ENCODE measurements at places on chromosomes 11 and 22.

DNA sequence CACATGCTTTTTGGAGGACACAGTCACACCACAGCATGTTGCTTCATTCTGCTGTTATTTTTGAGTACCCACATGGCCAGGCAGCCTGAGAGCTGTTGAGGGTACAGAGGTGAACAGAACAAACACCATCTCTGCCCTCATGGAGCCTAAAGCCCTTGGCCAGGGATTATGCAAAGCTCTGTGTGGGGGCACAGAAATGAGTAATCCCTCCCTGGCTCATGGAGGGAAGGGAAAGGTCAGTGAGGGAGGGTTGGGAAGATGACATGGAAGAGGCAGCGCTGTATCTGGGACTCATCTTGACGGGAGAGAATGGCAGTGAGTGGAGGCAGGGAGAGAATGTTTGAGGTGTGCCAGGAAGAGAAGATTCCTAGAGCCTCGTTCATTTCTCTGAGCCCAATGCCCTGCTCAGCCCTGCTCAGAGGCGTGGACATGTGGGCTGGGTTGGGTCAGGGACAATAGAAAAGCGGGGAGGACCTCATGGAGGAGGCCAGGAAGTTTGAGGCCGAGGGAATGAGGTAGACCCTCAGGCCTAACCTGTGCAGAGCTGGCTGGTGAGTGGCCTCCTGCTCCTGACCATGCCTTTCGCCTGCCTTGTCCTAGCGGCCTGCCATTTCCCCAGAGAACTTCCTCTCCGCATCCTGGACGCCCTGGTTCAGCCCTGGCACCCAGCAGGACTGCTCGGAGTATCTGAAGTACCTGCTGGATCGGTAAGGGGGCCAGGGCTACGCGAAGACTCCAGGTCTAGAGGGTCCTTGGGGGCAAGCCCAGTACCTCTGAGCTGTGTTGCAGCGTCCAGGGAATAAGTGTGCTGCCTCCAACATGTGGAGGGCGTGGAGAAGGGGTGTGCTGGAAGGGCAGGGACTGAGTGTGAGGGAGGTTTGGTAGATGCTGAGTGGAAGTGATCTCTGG, 19.8 kb downstream of the USP35 start:
- DNase-seq = peak; percentile 57

DNA sequence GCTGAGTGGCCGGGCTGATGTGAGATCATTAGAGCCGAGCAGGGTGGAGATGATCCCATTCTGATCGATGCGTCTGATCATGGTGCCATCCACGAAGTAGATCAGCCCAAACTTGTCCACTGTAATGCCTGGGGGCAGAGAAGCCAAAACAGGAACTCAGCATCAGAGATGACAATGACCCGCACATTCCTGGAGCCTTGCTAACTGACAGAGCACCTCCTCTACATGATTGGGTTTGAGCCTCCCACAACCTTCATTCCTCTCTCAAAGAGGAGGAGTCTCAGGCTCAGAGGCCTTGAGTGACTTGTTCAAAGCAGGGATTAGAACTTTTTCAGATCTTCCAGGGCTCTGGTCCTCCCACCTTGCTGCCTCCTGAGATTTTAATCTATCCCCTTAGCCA, 133.7 kb upstream of the NARS2 start:
- DNase-seq = no peak

DNA sequence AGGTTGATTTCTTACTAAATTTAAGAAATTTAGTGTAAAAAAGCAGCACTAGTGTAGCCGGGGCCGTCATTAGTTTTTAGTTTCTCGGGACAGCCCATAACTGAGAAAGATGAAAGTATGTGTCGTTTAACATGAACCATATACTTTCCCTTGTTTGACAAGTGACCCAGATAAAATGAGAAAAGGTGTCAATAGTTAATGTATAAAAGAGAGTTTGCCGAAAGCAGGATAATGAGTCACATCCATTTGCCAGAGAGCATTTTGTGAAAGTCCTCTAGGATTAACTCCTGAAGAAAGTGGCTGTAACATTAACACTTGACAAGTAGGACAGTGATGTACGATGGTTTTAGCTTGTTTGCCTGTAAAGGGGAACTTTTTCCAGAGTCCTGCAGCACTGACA, 13.5 kb downstream of the OR52K1 start:
- no peak for DNase-seq

GRCh38 chr11:70725278-70725677, 326.9 kb downstream of the CTTN start:
- no peak for DNase-seq

DNA sequence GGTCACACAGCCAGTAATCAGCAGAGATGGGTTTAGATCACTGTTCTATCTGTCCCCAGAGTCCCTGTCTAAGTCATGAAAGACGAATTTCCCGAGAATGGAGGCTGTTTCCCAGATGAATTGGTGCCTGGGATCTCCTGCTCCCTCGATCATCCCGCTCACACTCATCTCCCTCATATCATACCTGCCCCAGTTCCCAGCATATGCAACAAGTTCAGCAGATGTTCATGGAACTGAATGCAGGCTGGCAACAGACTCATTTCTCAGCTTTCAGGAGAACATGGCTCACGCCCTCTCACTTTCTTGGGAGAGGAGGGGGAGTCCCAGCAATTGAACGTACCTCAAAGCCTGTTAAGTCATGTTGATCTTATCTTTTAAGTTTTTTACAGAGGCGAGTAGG, 22.1 kb downstream of the CD6 start:
- no peak for DNase-seq

DNA sequence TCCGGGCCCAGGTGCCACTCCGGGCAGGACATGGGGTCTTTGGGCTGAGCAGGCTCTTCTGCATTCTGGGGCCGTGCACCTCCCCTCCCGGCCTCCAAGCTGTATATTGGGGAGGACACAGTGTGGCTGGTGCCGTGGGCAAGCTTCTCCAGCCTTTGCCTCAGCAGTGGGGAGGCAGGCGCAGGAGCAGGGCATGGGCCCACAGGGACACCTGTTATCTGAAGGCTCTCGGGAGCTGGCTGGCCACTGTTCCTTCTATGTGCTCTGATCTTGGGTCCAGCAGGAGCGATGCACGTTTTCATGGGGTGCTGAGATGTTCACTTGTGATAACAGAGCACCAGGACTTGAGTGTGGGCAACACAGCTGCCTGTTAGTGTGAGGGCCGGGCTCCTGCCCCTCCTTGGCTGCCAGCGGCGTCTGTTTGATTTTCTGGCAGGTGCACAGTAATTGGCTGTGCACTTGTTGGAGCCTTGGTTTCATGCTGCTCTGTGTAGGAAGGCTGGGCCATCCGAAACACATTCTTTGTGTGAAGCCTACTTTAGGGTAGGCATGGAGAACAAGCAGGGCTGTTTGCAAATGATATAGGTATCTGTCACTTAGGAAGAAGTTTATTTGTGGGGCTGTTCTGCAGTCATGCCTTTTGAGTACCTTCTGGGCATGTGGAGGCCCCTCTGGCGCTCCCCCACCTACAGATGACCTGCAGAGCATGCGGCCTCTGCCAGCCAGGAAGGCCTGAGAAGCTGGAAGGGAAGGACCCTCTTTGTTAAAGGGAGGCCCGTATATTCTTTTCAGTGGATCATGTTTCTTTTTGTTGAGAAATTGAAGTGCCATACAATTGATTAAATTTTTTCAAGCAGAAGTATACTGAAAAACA, 201.5 kb downstream of the TBC1D22A start:
- DNase-seq = no peak

DNA sequence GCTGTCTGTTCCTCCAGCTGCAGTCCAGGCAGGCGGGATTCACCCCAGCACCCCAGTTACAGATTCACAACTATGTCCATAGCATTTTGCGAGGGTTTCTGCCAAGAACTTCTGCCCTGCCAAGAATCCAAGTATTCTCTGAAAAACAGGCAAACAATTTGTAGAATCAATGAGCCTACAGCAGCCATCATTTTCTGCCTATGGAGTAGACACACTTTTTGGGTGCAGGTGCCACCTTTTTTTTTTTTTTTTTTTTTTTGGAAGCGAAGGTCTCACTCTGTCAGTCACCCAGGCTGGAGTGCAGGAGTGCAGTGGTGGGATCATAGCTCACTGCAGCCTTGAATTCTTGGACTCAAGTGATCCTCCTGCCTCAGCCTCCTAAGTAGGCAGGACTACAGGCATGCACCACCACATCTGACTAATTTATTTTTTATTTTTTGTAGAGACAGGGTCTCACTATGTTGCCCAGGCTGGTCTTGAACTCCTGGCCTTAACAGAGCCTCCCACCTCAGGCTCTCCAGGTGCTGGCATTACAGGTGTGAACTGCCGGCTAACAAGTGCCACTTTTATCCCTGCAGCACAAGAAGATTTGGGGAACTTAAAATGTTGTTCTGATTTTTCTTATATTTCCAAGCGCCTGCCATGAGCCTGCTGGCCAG, 195.1 kb downstream of the SNX19 start:
- DNase-seq = no peak

- DNase-seq = no peak
These were observed 25.3 kb downstream of the PLEKHB1 start for GRCh38 chr11:73671701-73672100.

DNA sequence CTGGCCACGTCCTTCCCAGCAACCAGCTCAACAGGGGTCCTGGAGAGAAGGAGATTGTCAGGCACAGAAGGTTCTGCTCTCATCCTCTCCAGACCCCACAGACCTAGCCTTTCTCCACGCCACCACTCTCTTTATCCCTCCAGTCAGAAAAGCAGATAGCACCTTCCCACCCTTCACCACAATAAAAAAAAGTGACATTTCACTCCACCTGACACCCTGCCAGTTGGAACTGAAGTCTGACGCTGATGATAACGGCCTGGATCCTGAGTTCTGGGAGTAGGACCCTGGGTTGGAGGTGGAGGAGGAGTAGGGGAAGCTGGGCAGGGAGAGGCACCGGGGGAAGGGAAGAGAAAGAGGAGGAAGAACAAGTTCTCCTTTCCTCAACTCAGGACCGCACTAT, 127.5 kb upstream of the ANO1 start:
- DNase-seq = no peak

- DNase-seq = no peak
These were observed 27.6 kb downstream of the ART5 start for GRCh38 chr11:3613998-3614741.

GRCh38 chr11:116989184-116989583, 109.0 kb downstream of the SIK3 start:
- no peak for DNase-seq

DNA sequence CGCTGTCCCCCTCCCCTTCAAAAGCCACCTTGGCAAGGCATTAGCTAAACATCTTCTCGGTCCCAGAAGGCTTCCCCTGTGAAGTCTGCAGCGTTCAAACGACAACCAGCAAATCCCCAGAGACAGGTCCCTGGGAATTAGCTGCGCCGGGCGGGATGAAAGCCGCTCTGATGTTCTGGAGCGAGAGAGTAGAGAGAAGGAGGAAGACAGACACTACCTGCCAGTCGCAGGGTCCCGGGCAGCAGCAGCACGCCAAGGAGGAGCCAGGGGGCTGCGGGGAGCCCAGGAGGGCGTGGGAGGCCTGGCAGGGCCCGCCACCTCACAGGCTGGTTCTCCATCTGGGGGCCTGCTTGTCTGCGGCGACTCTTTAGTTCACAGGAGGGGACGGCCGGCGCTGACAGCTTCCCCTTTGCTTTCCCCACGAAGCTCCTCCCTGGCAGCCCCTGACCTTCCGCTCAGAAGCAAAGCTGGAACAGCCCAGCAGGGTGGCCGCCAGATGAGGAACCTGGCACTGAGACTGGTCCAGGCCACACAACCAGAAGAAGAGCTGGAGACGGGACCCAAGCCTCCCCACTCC, at the start of gene NFAM1:
Gene NFAM1, minus strand, starts transcription at position 384 of the 577 bp plus-strand sequence. Its CDS starts 46 bp downstream, at position 338.
- DNase-seq = no peak

DNA sequence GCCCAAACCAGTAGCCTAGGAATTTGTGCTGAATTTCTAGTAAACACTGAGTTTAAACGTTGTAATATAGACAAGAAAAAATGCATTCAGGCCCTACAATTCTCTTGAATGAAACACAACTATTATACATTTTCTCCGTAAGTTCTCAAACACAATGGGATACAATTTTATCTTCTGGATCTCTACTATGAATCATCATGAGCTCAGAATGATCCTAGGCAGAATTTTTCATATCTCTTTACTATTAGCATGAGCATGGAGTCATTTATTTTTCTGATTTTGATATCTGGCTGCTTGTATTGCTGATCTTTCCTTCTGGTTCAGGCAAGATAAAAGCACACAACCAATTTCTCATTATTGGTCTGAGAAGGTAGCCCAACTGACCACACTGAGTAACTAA, 1123.4 kb upstream of the RAG2 start:
- no peak for DNase-seq

- DNase-seq = no peak
These were observed 12.7 kb downstream of the MAP6 start for GRCh38 chr11:75656044-75656727.

DNA sequence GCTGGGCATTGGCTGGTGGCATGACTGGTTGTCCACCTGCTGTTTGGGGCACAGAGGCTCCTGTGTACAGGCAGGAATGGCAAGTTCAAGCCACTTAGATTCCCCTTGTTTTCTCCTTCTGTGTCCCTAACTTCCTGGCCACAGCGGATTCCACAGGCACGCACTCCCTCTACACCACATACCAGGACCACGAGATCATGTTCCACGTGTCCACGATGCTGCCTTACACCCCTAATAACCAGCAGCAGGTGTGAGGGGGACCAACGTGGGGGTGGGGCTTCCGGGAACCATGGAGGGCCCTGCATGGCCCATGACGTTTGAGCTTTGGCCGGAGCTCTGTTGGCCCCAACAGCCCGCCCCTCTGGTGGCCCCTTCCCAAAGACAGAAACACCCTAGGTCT, 7.8 kb downstream of the SIPA1 start:
- no peak for DNase-seq

DNA sequence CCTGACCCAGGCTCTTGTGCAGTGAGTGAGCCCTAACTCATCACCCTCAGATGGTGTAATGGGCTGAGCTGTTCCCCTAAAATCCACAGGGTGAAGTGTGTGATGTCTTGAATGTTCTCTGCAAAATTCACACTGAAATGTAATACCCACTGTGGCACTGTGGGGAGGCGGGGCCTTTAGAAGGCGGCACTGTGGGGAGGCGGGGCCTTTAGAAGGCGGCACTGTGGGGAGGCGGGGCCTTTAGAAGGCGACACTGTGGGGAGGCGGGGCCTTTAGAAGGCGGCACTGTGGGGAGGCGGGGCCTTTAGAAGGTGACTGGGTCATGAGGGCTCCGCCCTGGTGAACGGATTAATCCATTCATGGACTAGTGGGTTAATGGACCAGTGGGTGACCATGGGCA, 33.0 kb downstream of the CHID1 start:
- no peak for DNase-seq

All from fibroblast of gingiva (primary cell).